ENCODE measurements at places on chromosomes 16 and 17.

- DNase-seq = no peak
These were observed 1747.9 kb downstream of the TP53TG3F start for GRCh38 chr16:35207059-35207999.

DNA sequence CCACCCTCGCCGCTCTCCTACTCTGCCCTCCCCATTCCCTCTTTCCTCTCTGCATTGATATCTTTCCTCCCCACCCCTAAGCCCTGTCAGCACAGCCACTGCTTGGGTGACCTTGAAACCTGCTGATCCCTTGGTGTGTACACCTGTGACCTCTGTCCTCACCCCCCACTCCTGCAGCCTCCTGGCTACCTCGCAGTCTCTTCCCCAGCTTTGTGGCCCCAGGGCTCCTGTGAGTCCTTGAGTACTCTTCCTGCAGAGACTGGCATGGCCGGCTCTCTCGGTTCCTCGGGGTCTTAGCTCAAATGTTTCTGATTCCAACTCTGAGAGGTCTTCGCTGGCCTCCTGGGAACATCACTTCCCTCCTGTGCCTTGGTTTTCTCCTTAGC, 31.7 kb downstream of the ADCY7 start:
- DNase-seq = no peak

DNA sequence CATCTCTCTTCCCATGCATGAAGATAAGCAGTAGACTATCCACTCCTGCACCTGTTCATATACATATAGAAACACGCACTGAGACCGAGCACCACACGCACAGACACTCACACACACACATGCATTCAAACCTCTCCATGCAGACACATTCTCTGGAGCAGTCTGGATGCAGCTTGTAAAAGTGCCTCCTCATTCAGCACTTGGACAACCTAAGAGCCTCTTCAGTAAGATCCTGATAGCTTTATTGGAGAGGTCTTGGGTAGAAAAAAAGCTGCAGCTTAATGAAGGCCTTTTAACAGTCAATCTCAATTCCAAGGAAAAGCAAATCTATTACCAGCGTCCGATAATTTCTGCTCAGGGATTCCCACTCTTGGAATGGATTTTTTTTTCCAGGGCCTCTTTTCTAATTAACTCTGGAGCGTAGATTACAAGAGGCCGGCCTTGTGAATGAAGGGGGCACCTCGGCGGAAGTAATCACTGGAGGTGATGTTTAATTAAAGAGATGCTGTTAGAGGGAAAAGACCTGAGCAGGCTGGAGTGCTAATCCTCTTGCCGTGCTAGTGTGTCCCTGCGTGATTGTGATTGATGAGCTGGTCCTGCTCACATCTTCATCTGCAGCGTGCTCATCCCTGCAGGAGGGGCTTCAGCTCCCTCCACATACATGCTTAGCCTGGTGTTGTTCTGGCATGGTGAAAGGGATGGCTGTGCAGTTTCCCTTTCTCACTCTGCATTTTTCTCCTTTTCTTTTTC, 155.1 kb downstream of the RBFOX1 start:
- DNase-seq = no peak

DNA sequence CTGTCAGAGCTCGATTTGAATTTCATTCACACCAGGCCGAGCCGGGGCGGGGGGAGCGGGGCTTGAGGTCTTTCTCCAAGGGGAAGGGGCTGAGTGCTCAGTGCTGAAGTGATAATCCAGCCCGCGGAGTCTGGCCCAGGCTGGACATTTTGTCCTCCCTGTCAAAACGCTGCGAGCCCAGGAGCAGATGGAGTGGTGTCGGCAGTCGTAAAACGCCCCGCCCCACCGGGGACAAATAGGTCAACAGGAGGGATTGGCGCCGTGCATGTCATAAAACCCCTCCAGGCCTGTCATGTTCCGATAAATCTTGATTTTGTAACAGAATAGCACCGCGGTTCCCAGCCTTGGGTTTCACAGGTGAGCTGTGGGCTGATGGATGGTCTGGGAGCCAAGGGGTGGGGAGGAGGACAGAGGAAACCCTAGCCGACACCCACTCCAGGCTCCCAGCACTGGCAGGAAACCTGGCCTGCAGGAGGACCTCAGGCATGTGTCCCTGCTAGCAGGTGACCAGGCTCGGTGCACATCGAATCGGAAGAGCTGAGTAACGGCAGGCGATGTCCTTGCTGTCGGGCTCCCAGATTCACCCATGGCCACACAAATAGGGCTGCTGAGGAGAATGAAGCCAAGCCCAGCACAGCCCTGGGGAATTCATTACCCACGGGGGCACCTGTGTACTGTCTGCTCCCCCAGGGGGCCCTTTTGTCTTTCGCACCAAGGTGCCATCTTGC, 341.4 kb downstream of the FOXL1 start:
- DNase-seq = no peak

GRCh38 chr17:4420692-4421131, 13.0 kb upstream of the SPNS3 start:
- DNase-seq = peak; percentile 41
